ENCODE measurements at places on chromosomes 6 and 20.
A peak's percentile ranks its signal among the peaks of the same experiment; 100 is the strongest.

- no peak for DNase-seq
These were observed 217.3 kb upstream of the SULF2 start for GRCh38 chr20:48002517-48002970.

GRCh38 chr6:54695815-54696214 is 150.8 kb upstream of the FAM83B start:
- peak; percentile 24 for DNase-seq

DNA sequence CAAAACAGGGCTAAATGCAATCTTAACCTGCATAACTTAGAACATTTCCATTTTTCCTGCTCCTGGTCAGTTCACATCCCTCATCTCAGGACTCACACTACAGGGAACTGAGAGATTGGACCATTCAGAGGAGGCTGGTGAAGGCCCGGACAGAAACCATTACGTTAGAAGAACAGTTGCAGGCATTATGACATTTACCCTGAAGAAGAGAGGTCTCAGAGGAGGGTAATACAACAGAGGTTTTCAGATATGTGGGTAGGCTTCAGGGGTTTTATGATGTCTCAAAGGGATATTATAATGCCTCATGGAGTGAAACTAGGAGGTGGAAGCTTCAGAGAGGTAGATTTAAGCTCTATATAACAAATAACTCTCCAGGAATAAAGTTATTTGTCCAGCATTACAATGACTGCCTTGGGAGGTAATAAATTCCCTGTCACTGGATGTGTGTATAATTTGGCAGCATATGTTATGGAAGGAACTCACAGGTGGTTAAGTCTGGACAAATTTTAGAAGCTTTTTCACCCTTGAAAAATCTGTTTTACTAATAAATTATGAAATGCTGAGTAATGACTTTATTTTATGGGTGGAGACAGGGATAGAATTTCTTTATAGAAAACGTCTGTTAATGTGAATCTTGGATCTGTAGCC is 36.7 kb upstream of the RIPOR2 start:
- no peak for DNase-seq

DNA sequence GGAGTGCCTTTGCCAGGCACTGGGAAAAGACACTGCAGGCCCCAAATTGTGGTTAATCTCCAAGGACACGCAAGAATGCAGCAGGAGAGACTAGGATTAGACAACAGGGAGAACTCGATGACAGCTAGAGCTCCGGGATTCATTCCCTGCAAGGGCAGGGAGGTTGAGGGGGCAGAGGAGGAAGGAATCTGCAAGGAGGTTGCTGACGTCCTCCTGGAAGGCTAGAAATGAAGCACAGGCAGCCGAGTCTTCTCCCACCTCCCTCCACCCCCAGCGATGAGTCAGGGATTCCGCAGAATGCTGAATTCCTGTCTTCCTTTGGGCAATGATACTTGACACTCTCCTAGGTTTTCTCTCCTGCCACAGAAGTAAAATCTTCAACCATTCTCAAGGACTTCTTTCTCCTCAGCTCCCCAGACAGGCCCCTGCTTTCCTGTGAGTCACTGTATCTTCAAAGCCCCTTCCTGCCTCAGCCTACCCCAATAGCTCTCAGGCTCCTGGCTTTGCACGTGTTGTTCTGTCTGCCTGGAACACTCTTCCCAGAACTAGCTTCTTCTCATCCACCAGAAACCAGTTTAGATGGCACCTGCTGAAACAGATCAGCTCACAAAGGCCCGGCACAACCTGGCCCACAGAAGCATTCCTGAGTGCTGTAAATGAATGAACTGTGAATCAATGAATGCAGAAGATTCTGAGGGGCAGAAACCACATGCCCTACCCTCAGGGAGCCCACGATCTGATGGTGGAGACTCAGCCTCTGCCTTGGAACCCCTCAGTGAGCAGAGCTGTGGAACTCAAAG is 85.6 kb downstream of the MRPL14 start:
- DNase-seq = no peak

- DNase-seq = no peak
These were observed 378.9 kb downstream of the PREX1 start for GRCh38 chr20:48448666-48449600.

DNA sequence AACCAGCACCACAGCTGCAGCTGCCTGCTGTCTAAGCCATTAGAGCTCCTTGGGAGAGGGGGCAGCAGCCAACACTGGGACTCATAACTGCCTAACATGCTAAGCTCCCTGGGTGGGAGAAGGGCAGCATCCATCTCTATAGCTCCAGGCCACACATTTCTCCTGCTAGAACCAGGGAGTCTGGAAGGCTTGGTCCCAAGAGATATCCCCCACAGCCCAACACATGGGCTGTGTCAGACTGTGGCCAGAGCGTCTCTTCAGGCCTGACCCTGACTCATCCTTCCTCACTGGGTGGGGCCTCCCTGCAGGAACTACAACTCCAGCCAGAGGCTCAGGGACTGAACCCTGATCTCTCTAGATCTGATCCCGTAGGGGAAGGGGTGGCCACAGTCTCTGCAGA is 411.1 kb downstream of the HDGFL1 start:
- DNase-seq = no peak

DNA sequence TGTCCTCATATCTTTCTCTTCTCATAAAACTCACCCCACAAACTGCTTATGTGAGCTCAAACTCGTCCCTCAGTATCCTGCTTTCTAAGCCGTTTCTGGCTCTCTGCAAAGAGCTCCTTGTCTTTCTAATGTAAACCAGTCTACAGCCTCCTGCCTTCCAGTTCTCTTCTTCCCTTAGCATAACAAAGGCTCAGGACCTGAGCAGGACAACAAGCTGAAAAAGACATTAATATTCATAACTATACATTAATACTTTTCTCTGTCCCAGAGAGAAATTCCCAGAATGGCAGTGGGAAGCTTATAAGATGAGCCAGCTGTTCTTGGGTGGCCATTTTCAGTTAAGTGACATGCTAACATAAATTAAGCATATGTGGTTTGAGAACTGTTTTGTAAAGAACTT is 207.0 kb upstream of the TCF21 start:
- DNase-seq = no peak

DNA sequence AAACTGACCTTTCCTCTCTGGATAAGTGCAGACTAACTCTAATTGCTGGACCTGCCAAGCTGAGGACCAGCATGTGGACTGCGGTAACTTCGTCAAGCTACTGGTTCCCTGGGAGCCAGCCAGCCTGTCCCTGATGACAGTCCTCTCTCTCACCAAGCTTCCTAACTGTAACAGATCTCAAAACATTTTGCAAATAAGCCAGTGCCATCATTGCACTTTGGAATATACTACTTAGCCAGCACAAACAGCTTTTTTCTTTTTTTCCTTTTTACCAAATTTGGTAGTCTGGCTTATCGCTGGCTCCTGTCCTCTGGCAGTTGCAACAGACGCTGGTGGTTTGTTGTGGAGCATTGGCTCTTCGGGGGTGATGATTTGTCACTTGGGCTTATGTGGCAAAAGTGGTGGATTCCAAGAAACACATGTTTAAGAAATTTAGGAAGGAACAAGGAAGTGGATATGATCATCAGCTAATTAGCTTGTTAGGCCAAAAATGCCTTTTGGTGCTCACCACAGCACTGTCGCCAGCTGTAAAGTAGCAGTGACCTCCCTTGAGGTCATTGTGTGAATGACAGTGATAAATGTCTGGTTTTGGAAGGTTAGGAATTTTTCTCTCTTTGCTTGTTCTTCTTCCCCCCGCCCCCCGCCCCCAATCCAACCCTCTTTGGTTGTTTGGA is 171.7 kb downstream of the CLIC5 start:
- DNase-seq = no peak

DNA sequence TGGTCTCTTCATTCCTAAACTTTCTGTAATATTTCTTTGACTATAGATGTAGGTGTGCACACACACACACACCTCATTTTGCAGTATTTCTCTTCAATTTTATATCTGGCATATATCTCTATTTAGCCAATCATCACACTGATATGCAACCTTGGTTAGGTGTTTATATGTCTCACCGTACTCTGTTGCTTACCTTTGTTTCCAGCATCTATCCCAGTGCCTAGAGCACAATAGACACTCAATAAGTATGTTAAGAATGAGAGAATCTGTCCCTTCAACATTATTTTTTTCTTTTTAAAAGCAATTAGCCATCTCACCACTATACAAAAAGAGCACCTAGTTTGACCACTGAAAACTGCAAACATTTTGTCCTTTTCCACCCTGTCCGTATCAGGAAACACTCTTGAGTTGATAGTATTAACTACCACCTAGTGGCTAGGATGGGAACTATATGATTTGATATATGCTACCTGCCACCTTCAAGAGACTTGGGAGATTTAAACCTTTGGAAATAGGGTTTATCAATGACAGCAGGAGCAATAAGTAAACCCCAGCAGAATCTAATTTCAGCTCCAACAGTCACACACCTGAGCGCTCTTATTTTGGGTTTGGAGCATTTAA is 48.7 kb upstream of the RSPO3 start:
- no peak for DNase-seq

- DNase-seq = no peak
These were observed 10.0 kb upstream of the SMAP1 start for GRCh38 chr6:70657706-70658105.

DNA sequence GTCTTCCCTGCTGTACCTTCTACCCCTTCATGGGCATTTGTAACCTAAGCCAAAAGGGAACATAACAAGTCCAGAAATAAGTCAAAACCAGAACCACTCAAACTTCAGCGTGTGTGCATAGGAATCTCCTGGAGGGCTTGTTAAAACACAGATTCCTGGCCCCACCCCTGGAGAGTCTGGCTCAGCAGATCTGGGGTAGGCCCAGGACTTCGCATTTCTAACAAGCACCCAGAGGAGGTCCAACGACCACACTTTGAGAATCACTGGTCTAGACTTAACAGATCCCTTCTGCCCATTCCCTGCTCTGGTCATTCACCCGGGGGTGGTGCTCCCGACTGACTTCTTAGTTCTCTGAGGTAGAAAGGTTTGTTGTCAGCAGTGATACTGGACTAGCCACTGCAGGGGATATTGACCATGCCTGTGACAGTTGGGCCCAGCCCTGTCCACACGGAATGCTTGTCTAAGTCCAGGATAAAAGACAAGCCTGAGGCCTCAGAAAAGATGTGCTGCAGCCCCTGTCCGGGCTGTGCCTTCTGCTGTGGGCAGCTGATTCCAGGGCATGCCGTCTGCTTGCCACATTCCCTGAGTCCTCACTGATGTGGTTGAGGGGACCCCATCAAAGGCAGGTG is 68.6 kb downstream of the SYNJ2 start:
- no peak for DNase-seq

- no peak for DNase-seq
These were observed 871.1 kb downstream of the KIF16B start for GRCh38 chr20:15702161-15702560.

GRCh38 chr6:97665446-97665845 is 382.4 kb upstream of the MMS22L start:
- DNase-seq = no peak

- no peak for DNase-seq
These were observed 106.2 kb downstream of the DTD1 start for GRCh38 chr20:18694071-18694470.

GRCh38 chr6:112235956-112236355 is 18.4 kb downstream of the LAMA4 start:
- peak; percentile 32 for DNase-seq

GRCh38 chr20:36836591-36837269 is 39.2 kb upstream of the TLDC2 start:
- DNase-seq = peak; percentile 16

DNA sequence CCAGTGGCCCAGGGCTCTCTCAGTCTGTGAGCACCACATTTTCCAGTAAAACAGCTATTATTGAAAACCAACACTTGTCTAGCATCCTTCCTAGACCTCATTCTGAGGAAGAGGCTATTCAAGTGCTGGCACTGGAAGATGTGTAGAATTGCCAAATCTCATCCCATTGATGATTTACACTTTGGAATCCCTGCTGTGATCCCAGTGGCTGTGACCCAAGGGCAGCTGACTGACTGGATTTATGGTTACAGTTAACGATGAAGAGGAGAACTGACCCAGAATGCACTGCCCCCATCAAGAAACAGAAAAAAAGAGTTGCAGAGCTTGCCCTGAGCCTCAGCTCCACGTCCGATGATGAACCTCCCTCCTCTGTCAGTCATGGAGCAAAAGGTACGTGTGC is 2.4 kb downstream of the CMTR1 start:
- DNase-seq = no peak

GRCh38 chr6:129686941-129687627 is 22.9 kb downstream of the ARHGAP18 start:
- DNase-seq = peak; percentile 60

GRCh38 chr6:71446470-71446869 is 157.9 kb downstream of the OGFRL1 start:
- DNase-seq = no peak

- no peak for DNase-seq
These were observed 46.1 kb upstream of the TMEM217 start for GRCh38 chr6:37303891-37304503.

GRCh38 chr6:15413466-15414234 is 167.8 kb downstream of the JARID2 start:
- DNase-seq = no peak

DNA sequence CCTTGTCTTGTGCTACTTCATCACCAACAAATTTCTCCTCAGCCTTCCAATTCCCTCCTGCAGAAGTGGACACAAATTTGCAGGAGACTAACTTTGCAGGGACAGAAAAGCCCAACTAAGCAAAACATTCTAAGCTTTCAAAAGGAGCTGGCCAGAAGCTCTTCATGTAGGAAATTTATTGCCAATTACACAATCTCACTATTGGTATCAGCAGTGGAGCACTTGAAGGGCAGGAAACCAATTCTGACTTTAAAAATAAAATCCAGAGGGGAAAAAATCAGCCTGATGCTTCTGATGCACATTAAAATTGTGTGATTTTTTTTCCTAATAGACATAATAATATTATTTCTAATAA is 193.3 kb downstream of the LY86 start:
- DNase-seq = no peak

DNA sequence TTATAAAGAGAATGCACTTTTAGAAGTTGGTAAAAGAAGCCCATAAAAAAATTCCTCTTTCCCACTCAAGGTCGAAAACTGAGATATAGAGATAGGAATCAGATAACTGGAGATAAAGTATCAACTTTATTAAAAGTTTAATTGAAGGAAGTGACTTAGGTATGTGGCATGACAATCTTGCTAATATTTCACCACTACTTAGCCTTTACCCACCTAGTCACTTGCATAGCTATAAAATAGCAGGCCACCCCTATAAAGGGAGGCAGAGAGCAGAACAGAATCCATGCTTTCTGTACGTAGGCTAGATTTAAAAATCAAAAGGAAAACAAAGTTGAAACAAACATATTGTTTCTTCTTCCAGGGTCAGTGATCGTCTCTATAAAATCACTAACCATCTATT is 13.2 kb upstream of the TBC1D32 start:
- DNase-seq = no peak

DNA sequence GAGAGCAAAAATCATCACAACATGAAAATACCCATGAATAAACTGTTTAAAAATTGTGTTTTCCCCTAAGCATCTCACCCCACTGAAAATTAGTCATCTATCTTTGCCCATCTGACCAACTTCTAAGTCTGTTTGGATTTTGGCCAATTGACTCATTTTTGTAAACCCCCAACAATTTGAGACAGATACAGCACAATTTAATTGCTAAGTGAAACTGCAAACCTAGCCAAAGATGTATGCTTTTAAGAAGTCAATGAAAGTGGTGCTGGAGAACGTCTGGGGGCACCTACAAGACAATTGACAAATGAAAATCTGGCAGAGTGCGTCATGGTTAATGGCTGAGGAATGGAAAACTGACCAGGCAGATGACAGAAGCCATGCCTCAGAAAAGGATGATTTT is 30.9 kb upstream of the SLC24A3 start:
- no peak for DNase-seq

- DNase-seq = no peak
These were observed 125.1 kb upstream of the COL21A1 start for GRCh38 chr6:56372406-56372995.

GRCh38 chr20:56630506-56631317 is 1.6 kb downstream of the TFAP2C start:
- DNase-seq = no peak

GRCh38 chr20:34537651-34538050 is 20.9 kb upstream of the MAP1LC3A start:
- no peak for DNase-seq
